Esophagus squamous epithelium (tissue), 5 donors: ENCODE measurements at places on chromosomes 16 and 17.

GRCh38 chr17:35519439-35519838, 18.0 kb downstream of the SLFN12L start:
- DNase-seq, result no peak

DNA sequence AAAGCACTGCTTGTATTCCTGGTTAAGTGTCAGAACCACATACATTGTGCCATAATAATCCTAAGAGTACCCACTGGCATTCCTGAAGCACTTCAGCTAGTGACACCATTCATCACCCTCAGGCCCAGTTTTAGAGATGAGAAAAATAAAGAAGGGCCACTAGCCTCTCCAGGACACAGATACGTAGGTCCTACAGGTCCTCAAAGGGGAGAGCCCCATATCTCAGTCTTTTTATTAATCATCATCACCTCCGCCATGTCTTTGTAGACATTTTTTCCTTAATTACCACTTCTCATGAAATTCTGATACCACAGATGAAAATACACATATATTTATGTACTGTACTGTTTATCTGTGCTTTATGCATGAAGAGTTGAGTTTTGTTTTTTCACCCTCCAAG, 43.5 kb downstream of the GRB2 start:
- DNase-seq, result no peak

DNA sequence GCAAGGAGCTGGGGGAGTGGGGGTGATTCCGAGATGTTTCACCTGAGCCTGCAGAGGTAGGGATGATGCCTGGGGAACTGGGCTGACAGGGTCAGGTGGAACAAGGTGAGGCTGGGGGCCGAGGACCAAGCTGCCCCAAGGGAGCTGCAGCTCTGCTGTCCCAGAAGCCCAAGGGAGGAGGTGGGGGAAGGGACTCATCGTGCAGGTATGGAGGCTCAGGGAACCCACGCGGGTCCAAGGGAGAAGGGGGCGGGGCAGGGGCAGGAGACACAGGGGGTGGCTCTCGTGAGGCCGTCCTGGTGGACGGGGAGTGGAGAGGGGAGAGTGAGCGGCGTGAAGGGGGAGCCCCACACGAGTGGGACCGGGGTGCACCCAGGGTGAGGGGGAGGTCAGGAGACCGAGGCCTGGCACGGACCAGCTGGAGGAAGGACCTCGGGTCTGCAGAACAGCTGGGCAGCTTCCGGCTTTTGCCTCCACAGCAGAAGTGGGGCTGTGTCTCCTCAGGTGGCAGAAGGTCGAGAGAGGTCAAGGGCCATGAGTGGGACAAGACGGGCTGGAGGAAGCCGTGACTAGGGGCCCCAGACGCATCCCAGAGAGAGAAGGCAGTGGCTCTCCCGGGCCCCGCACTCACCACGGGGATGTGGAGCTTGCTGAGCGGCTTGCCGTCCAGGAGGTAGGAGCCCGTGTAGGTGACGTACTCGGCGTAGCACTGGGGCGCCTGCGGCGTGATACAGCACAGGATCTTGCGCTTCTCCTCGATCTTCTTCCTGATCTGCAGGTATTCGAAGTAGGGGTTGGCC, 61.1 kb downstream of the ZNF778 start:
- DNase-seq, result no peak

GRCh38 chr17:78353834-78354233, 6.0 kb downstream of the SOCS3 start:
- DNase-seq, result no peak

DNA sequence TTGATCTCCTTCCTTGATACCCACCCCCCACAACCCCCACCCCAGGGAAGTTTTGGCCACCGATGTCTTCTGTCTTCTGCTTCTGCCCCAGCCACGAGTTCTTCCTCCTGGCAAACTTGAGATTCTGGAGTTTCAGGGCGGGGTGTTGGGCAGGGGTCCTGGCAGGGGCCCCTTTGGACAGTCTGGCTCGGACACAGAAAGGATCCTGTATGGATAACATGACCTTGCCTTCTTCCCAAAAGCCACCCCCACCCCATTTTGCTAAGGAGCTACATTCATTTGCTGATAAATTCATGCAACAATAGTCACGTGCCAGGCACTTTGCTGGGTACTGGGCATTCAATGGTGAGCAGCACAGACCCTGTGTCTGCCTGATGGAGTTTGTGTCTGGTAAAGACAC, 5.9 kb upstream of the COL1A1 start:
- no peak for DNase-seq

GRCh38 chr16:11794447-11794846, 2.6 kb downstream of the ZC3H7A start:
- no peak for DNase-seq

DNA sequence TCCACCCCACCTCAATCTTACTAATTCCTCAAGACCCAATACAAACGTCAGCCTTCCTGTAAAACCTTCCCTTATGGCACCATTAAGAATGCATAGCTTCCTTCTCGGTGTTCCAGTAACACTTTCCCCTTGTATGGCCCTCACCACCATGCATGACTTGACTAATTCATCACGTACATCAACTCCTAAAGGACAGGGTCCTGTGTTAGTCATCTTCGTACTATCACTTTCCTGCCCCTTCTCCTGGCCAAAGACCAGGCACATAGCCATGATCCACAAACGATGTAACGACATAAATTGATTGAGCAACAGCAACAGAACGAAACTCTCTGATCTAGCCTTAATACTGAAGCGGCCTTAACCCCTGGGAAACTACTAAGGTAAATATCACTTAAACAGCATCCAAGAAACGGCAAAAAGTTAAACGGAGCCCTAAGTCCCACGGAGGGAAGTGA, 612 bp downstream of the PSMD12 start:
- DNase-seq, result no peak

- DNase-seq, result no peak
Observed at GRCh38 chr17:63275318-63275970, 170.7 kb downstream of the CYB561 start.

DNA sequence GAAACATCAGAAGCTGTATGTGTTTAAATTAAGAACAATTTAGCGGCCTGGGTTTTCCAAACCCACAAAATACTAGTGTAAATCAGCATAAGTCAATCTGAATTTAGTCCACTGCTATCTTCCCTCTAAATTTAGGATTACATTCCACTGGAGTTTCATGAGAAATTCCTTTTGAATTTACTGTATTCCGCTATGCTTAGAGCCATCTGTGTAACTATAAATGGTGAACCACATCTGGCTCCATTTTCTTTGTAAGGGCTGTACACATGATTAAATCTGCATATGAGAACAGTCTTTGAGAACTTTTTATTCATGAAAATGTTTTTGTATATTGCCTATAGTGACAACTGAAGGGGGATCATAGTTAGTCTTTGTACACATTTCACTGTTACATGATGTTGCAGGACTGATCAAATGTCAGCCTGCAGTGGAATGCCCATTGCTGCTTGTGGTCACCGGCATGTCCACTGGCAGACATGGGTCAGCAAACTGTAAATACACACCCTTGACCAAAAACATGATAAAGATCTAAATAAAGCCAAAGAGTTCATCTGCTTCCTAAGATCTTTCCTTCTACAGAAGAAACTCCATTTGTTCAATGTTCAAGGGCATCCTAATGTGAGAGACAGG, 36.8 kb downstream of the RPGRIP1L start:
- no peak for DNase-seq

DNA sequence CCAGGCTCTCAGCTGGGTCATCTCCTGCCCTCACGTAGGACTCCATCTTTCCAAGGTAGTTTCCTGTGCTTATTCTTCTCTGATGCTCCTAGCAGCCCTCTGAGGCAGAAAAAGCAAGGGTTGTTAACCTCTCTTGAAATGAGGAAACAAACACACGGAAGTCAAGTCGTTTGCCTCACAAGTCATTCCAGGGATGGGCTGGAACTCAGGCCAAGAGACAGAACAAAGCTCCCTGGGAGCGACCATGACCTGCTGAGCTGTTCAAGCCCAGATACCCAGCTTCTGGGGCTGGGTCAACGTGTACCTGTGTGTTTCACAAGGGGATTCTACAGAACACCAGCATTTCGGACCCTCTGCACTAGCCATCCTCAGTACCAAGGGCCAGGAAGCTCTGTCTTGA, 28.1 kb downstream of the SRL start:
- DNase-seq, result no peak

GRCh38 chr17:41848788-41849187, 11.2 kb downstream of the KLHL10 start:
- no peak for DNase-seq

- no peak for DNase-seq
Observed at GRCh38 chr16:52453644-52454043, 93.3 kb downstream of the TOX3 start.

- no peak for DNase-seq
Observed at GRCh38 chr17:28969706-28970393, 18.5 kb upstream of the PHF12 start.

DNA sequence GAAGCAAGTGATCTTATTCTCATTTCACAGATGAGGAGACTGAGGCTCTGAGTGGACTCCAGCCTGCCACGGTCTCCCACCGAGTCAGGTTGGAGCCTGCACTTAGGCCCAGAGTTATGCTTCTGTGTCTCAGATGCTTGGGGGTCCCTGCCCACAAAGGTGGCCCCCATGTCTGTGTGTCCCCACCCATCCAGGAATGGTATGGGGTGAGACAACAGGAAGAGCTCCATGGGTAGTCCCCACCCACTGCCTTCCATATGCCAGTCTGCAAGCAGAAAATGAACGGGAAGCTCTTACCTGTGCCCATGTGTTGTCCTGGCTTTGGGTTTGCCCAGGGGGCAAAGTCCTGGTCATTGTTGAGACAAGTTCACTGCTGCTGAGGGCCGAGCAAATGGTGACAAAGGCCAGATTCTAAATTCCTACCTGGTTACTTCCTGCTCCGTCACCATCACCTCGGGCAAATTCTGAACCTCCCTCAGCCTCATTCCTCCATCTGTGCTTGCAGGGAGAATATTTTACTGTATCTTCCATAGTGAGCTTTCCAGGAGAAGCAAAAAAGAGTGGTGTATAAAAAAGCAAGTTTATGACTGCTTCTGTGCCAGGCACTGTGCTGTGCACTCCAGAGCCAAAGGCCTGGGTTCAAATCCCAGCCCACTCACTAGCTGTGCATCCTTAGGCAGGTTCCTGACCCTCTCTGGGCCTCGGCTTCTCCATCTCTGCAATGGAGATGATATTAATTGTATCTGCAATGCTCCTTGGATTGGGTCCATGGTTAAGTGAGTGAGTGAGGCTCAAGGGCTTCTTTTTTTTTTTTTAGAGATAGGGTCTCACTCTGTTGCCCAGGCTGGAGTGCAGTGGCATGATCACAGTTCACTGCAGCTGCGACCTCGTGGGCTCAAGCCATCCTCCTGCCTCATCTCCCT, 9.3 kb downstream of the IL4R start:
- DNase-seq, result no peak

- no peak for DNase-seq
Observed at GRCh38 chr16:3266873-3267537, 10.6 kb upstream of the MEFV start.

- DNase-seq, result no peak
Observed at GRCh38 chr17:83162035-83162745, 82.8 kb downstream of the METRNL start.

- DNase-seq, result no peak
Observed at GRCh38 chr16:57775661-57776469, 26.4 kb downstream of the KIFC3 start.

- no peak for DNase-seq
Observed at GRCh38 chr17:44448412-44448811, 54.8 kb downstream of the GPATCH8 start.

DNA sequence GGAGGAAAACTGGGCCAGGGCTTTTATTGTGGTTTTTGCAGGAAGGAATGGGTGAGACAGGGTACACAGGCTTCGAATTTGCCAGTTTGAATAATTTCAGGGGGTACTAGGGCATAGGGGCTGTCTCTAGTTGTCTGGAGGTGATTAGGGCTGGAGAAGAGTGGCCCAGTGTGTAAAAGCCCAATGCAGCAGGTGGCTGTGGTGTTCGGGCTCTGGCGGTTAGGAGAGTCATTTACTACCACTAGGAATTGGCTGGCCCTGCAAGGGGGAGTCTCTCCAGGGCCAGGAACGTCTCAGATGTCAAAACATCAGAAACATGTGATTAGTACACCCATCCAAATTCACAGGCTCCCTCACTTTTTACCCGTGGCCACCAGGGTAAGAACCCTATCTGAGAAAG, 50.3 kb downstream of the GINS3 start:
- DNase-seq, result no peak

GRCh38 chr16:73022534-73022933, 25.4 kb downstream of the ZFHX3 start:
- no peak for DNase-seq

DNA sequence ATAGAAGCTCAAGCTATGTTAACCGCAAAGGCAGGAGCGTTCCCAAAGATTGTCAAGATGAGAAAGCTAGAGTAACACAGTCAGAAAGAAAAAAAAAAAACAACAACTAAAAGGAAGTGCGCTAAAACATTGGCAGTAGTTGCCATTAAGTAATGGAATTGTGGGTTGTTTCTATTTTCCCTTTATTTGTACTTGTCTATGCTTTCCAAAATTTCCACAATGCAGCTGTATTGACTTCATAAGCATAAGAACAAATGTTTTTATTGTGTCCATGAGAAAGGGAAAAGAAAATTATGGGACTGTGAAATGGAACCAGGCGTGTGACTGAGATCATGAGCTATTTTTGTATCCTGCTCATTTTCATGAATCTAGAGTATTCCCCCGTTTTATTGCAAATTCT, 153.4 kb downstream of the TMEM114 start:
- no peak for DNase-seq

DNA sequence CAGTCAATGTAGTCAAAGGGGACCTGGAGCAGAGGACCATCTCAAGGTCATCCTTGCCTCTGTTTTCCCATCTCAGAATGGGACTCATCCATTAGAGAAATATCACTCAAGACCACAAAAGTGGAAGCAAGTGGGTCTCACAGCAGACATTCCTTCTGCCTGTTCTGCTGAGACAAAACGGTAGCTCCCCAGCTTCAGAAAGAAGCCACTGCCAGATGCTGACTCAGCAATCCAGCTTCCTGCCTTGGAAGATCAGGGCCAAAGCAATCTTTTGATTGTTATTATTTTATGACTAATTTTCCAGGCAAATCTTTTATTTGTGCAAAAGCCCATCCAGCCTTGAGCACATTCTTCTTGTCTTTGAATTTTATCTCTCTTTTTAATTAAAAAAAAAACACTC, 86.8 kb downstream of the CCT6B start:
- no peak for DNase-seq

- no peak for DNase-seq
Observed at GRCh38 chr17:62793919-62794665, 14.0 kb downstream of the MARCHF10 start.

DNA sequence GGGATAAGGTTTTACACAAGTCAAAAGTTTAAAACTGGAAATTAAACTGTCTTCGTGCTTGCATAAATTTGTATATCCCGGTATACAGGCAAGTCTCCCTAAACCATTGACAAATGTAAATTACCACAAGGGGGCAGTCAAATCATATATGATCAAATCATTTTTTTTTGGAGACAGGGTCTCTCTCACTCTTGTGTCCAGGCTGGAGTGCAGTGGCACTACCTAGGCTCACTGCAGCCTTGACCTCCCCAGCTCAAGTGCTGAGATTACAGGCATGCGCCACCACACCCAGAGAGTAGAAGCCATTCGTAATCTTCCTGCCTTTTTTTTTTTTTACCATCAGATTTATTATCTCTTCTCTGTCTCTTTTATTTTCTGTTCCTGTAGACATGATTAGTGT, 18.5 kb downstream of the TOP2A start:
- no peak for DNase-seq
